ENCODE measurements at places on chromosomes 16 and 17.

DNA sequence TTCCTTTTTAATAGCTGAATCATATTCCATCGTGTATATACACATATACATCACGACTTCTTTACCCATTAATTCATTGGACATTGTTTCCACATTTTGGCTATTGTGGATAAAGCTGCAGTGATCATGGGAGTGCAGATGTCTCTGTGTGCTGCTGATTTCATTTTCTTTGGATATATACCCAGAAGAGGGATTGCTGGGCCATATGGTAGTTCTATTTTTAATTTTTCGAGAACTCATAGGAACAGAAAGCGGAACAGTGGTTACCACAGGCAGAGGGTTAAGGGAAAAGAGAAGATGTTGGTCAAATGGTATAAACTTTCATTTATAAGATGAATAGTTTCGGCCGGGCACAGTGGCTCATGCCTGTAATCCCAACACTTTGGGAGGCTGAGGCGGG, 187.4 kb upstream of the MYOCD start:
- no peak for DNase-seq

DNA sequence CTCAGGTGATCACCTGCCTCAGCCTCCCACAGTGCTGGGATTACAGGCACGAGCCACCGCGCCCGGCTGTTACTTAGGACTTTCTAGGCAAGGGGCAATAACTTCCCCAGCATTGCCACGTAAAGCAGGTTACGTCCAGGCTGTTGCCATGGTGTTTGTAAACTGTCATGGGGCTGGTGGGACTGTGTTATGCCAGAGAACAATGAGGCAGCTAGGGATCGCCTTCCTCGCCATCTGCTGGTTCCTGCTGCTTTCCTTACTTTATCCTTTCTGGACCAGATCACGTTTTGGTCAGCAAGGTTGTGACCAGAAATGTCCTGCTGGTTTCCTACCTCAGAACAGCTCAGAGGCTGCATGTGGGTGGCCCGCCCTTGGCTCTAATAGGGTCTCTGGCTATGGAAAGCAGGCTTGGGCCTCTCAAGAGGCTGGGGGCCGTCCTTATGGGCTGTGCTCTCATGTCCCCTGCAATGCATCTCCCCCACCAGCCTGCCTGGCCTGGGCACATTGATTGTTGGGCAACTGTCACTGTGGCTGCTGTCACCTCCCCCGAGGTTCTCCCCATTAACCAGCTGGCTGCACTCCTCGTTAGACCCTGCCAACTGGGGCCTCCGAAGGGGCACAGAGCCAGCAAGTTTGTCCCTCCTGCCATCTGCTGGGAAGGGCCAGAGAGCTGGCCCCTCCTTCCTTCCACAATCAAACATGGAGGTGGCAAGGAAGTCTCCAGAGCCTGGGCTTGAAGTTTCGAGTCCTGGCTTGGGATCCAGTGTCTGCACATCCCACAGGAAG, 28.2 kb upstream of the ZC3H18 start:
- DNase-seq: no peak

GRCh38 chr17:54221499-54221898, 398.8 kb downstream of the KIF2B start:
- no peak for DNase-seq

- DNase-seq: no peak
Measured at GRCh38 chr17:50021681-50022370, 26.8 kb upstream of the DLX3 start.

GRCh38 chr17:40063901-40064531, 1.3 kb downstream of the THRA start:
- DNase-seq: no peak

DNA sequence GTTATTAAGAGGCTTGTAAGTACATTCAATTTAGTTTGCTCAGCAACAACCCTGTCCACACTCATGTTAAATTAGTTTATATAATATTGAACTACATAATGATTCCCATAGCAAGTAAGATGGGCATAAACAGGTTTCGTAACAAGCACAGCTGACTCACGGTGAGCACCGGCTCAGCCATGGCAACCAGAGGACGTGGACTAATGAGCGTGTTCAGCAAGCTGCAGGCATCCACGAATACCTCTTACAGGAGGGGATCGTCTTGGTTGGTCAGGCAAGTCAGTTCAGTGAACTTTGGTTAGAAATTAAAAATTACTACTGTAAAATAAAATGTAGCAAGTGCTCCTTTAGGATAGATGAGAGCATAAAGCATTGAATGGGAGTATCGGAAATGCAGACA, 58.4 kb downstream of the ELAC2 start:
- DNase-seq: no peak

- DNase-seq: no peak
Measured at GRCh38 chr16:62224646-62225209, 188.5 kb upstream of the CDH8 start.

GRCh38 chr16:84306564-84306963, 11.9 kb downstream of the WFDC1 start:
- DNase-seq: no peak

DNA sequence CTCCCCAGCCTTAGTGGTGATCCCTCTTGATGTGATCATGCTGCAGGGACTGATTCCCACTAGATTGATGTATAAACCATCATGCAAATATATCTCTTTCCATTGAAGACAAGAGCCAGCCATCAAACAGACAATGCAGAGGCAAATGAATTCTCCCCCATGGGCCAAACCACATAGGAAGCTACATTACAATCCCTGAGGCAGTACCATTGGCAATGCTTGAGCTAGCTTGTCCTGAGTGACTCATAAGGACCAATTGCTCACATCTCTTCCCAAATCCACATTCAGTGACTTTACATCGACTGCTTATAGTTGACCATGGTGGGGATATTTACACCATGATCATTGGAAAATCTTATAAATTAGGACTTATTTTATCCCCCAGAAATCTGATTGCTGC, 242.2 kb downstream of the SHISA9 start:
- no peak for DNase-seq

- DNase-seq: no peak
Measured at GRCh38 chr16:54715011-54715410, 215.7 kb upstream of the IRX5 start.

DNA sequence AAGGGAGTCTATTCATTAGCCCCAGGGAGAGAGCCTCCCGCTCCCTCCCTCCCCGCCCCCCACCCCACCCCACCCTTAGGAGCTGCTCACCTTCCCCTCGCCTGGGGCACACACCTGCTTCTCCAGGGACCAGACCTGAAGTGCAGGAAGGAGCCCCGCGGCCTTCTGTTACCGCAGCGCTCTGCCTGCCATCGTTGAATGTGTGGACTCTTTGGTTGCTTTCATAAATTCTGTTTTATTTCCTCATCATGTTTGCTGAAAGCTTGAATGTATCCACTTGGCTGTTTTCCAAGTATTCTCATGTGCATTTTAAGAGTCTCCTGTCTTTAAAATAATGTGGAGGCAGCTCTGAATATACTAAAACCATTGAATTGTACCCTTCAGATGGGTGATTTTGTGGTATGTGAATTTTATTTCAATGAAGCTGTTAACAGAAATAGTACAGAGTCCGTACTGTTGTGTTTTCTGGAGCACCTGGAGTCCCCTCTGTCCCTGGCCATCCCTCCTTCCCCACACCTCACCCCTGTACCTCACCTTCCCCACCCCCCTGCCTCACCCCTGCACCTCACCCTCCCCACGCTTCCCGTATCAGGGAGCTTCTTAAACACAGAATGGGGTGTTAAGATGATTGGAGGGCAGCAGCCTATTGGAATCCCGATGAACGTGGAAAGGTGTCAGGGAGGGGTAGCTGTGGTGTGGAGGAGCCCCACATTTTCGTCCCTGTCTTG, 25.5 kb downstream of the RAB11FIP3 start:
- DNase-seq: no peak

GRCh38 chr17:6374761-6375312, 60.1 kb downstream of the AIPL1 start:
- peak; percentile 18 for DNase-seq

GRCh38 chr17:39094607-39095308, 56.7 kb downstream of the PLXDC1 start:
- peak; percentile 84 for DNase-seq

DNA sequence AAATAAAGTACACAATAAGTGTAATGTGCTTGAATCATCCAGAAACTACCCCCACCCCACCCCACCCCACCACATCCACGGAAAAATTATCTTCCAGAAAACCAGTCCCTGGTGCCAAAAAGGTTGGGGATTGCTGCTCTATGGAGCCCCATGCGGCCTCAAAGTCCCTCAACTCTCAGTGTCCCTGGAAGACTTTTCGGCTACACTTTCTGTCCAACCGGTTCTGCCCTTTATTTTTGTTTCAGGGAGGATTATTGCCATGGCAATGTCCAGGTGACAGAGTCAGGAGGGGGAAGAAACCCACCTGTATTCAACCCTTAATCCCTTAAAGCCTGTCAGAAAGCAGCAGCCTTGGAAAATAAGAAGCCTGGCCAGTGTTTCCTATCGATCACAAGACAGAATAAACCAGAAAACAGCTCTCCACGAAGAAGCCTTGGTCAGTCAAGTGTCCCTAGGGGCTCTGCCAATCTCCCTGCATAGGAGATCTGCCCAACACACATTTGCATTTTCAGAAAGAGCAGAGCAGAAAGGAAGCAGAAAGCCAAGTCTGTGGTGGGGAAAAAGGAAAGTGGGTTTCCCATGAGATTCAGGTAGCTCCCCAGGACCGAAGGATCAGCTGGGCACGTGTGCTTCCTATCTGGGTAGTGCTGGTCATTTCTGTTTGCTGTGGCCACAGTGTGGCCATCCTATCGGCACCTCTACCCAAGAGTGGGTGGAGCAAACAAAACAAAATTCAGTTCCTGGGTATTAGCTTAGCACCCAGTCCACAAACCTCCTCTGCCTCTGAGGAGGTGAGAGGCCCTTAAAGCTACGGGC, 342.7 kb downstream of the SOX9 start:
- DNase-seq: no peak

DNA sequence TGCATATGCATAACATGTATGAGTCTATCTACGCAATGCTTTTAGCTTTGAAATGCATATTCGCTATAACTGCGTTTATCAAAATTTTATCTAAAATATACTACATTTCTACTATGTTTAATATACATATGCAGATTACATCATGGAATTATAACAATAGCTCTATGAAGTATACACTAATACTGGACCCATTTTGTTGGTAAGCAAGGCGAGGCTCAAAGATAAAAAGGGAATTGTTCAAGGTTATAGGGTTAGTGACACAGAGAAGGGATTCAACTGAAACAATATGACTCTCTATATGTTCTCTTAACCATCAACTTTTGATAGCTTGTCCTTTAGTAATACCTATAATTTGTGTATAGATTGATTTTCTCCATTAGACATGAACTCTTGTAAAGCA, 60.9 kb upstream of the SMIM36 start:
- DNase-seq: no peak

GRCh38 chr17:50848711-50849110, 13.3 kb downstream of the WFIKKN2 start:
- no peak for DNase-seq

GRCh38 chr17:27497696-27498095, 41.4 kb downstream of the KSR1 start:
- no peak for DNase-seq

DNA sequence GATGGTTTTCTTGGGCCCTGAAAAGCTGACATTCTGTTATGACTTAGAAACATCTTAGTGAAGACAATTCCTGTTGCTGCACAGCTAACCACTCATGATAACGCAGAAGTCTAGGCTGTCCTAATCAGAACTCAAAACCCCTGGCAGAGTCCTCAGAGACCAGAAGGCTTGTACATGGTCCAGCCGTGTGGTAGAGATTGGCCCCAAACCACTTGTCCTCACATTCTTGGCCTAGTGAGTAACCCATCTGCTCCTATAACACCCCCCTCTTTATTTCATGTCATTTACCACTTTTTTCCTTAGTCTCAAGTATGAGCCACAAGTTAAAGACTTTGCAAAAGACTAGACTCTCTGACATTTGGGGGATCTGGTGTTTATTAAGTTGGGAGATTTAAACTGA, 116.5 kb upstream of the ADAMTS18 start:
- no peak for DNase-seq

DNA sequence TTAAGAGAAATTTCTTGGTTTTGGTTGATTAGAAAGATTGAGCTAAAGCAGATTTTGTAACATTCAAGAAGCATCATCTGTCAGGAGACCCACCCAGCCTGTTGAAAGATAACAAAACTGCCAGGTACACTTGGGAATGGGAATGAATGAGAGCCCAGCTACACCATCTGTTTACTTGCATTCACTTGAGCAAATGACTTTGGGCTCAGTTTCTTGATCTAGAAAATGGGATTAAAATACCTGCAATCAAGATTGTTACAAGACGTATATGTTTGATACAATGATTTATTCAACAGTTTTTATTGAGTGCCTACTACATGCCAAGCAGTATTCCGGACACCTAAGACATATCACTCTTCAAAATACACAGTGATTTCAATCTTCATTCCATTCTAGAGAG, 76.3 kb upstream of the HAS3 start:
- DNase-seq: no peak

- DNase-seq: peak; percentile 85
Measured at GRCh38 chr16:81469710-81470535, 25.3 kb downstream of the CMIP start.

DNA sequence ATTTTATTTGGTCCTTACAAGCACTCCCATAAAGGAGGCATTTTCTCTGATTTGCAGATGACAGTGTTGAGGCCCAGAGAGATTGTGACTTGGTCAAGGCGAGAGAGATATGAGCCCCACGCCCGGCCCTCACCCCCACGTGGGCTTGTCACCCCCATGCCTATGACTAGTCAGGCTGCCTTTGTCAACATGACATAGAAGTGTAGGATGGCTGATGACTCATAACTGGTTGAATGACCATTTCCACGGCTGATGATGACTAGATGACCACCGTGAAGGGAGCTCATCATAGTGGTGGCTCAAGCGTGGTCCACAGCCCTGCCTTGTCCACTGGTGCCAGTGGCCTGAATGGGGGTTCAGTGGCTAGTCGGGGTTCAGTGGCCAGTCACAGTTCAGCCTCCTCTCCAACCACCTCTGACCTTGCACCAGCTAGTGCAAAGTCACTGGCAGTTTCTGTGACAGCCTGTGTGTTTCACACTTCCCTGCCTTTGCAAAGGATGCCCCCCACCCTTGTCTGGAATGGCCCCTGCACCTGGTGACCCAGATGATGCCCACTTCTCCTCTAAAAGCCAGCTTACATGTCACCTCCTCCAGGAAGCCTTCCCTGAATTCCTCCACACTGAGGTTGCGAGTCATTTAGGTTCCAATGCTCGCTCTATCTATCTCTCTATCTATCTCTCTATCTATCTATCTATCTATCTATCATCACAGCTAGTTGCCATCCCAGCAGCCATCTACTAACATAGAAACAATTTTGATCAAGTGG, 3.8 kb upstream of the WSCD1 start:
- DNase-seq: no peak

GRCh38 chr16:79480929-79481328, 119.6 kb downstream of the MAF start:
- DNase-seq: no peak

- DNase-seq: no peak
Measured at GRCh38 chr16:88494335-88495154, 41.5 kb downstream of the ZFPM1 start.

DNA sequence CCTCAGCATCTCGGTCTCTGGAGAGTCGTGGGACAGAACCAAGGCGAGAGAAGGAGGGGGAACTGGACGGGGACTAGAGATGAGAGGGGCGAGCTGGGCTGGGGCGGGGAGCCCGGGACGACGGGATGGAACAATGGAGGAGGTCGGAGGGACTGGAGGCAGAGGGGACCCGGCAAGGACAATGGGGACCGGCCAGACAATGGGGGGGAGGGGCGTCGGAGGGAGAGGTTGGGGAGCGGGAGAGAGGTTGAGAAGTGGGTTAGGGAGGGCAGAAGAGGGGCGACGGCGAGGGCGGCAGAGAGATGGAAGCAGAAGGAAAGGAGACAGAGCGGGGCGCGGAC, 719 bp downstream of the NGFR start:
- DNase-seq: no peak

Data from common myeloid progenitor, CD34-positive (primary cell).